Suprapubic skin (tissue), 4 donors: ENCODE measurements at places on chromosomes 5 and 9. TPM values are rescaled to one million over a fixed set of nuclear protein-coding genes. Genes with fewer than 3 reads are reported as not detected.
A peak's percentile ranks its signal among the peaks of the same experiment; 100 is the strongest.

- no peaks in the 10 kb centered on the region for H3K4me1 ChIP-seq
- no peak overlapping the region for H3K27ac ChIP-seq
- no peaks in the 10 kb centered on the region for H3K27me3 ChIP-seq
These were observed 22.5 kb downstream of the HMGCS1 start for GRCh38 chr5:43290726-43291125.

GRCh38 chr9:112621018-112621655 is 96.8 kb downstream of the INIP start:
- no peak for DNase-seq
- H3K4me3 ChIP-seq: no peak overlapping the region
- H3K27me3 ChIP-seq: no peaks in the 10 kb centered on the region
- H3K36me3 ChIP-seq: no peaks in the 10 kb centered on the region
- no peaks in the 10 kb centered on the region for H3K4me1 ChIP-seq

DNA sequence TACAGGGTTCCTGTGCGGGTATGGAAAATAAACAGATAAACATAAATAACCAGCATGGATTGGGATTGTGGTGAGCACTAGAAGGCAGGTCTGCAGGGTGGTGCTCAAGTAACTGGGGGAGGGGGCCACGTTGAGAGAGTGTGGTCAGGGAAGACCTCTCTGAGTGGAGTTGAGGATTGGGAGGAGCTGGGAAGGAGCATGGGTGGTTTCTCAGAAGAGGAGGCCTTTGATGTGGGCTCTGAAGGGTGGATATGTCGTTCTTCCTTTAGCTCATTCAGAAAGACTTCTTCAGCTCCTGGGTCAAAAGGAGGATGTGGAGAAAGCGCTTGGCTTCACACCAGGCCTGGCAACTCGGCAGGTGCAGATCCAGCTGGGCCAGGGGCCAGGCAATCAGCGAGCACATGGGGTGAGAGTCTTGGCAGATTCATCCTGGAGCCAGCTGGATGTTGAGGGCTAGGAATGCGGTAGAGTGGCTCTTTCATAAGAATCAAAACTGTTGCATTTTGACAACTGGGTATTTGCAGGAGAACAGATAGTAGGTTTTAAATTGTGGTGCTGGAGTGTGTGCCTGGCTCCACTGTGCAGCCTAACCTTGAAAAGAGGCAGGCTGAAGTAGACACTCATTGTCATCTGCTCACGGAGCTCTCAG is 71.7 kb downstream of the PCSK5 start:
- H3K4me1 ChIP-seq: peaks cover 7% of the 10 kb centered on the region
- no peaks in the 10 kb centered on the region for H3K27me3 ChIP-seq
- no peak overlapping the region for H3K27ac ChIP-seq
- H3K36me3 ChIP-seq: no peaks in the 10 kb centered on the region

DNA sequence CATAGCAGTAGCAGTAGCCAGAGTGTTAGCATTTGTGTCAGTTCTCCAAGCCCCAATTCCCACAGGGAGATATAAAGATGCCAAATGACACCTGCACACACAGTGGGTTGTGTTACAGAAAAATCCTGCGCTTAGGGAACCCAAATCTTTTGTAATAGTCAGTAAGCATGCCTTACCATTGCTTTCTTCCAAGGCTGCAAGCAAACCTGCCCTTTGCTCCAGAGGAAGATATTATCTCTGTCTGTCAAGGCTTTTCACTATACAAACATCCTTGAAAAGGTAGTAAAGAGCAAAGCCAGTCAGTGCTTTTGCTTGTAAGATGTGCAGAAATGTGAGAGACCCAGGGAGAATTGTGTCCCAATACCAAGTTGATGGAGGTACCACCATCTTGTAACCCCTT is 2.9 kb downstream of the ANKDD1B start:
- no peak overlapping the region for H3K4me3 ChIP-seq
- no peak overlapping the region for H3K27ac ChIP-seq
- H3K4me1 ChIP-seq: peaks cover 34% of the 10 kb centered on the region
- H3K36me3 ChIP-seq: no peaks in the 10 kb centered on the region

- DNase-seq: peak; percentile 67
- H3K36me3 ChIP-seq: no peaks in the 10 kb centered on the region
- no peak overlapping the region for H3K4me3 ChIP-seq
- H3K27ac ChIP-seq: no peak overlapping the region
- H3K4me1 ChIP-seq: peaks cover 9% of the 10 kb centered on the region
- H3K27me3 ChIP-seq: peaks cover 61% of the 10 kb centered on the region
These were observed 267.1 kb downstream of the NSG2 start for GRCh38 chr5:174312641-174313040.

DNA sequence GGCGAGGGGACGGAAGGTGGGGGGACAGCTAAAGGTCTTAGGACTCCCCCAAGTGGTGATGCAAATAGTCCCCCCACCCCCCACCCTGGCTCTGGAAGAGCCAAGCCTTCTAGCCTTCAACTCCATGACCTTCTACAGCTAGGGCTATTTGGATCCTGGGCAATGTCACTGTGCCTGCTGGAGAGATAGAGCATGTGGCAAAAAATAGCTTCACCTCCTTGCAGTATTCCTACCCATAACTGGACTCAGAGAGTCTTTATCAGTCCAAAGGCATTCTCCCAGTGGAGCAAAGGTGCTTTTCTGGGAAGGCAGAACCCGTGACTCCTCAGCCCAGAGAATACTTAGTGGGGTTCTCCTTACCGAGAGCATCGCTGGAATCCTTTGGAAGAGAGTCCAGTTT is 48.9 kb upstream of the PPARGC1B start:
- H3K27me3 ChIP-seq: no peaks in the 10 kb centered on the region
- H3K4me1 ChIP-seq: peaks cover 3% of the 10 kb centered on the region
- H3K4me3 ChIP-seq: no peak overlapping the region
- no peak for DNase-seq
- no peak overlapping the region for H3K27ac ChIP-seq
- no peaks in the 10 kb centered on the region for H3K36me3 ChIP-seq

GRCh38 chr5:143370440-143370839 is 33.0 kb downstream of the NR3C1 start:
- no peak overlapping the region for H3K27ac ChIP-seq
- no peaks in the 10 kb centered on the region for H3K27me3 ChIP-seq
- H3K4me1 ChIP-seq: peaks cover 9% of the 10 kb centered on the region
- no peak overlapping the region for H3K4me3 ChIP-seq

GRCh38 chr5:103896593-103896992 is 334.0 kb upstream of the NUDT12 start:
- no peak overlapping the region for H3K4me3 ChIP-seq
- H3K27me3 ChIP-seq: no peaks in the 10 kb centered on the region
- H3K36me3 ChIP-seq: no peaks in the 10 kb centered on the region
- DNase-seq: no peak

GRCh38 chr9:135693265-135693664 is 6.0 kb downstream of the SOHLH1 start:
- no peak overlapping the region for H3K4me3 ChIP-seq
- H3K27ac ChIP-seq: no peak overlapping the region
- H3K4me1 ChIP-seq: no peaks in the 10 kb centered on the region
- no peak for DNase-seq

GRCh38 chr9:73133921-73134407 is 17.7 kb upstream of the ANXA1 start:
- peak overlapping the region; percentile 86 for H3K27ac ChIP-seq
- no peak overlapping the region for H3K4me3 ChIP-seq
- H3K36me3 ChIP-seq: no peaks in the 10 kb centered on the region
- H3K27me3 ChIP-seq: no peaks in the 10 kb centered on the region

GRCh38 chr5:180494510-180495181 is 467 bp downstream of the CNOT6 start:
- DNase-seq: peak; percentile 74
- no peaks in the 10 kb centered on the region for H3K27me3 ChIP-seq
- H3K27ac ChIP-seq: peak overlapping the region; percentile 97
- peak overlapping the region; percentile 93 for H3K4me3 ChIP-seq
- H3K4me1 ChIP-seq: peaks cover 32% of the 10 kb centered on the region

- no peaks in the 10 kb centered on the region for H3K27me3 ChIP-seq
- H3K4me3 ChIP-seq: no peak overlapping the region
- no peaks in the 10 kb centered on the region for H3K36me3 ChIP-seq
These were observed 13.3 kb downstream of the PHF2 start for GRCh38 chr9:93589688-93590087.

KIF20A gene
- total RNA-seq: 7.7 TPM

FBP1 gene
- total RNA-seq: 15.2 TPM

P4HA2 gene
- total RNA-seq: 31.5 TPM

SLC25A2 gene
- total RNA-seq: 1.1 TPM

CATSPER3 gene
- total RNA-seq: 0.34 TPM

HBEGF gene
- 86.0 TPM for total RNA-seq

TMEM232 gene
- total RNA-seq: 1.9 TPM

SLC36A2 gene
- total RNA-seq: not detected

WWC1 gene
- total RNA-seq: 38.3 TPM

FOXI1 gene
- total RNA-seq: 3.6 TPM

TMC1 gene
- not detected for total RNA-seq

SRP19 gene
- 37.2 TPM for total RNA-seq

SPATA31A3 gene
- not detected for total RNA-seq
